ENCODE measurements at places on chromosomes 4 and X.

- no peak for DNase-seq
Observed at GRCh38 chr4:15883610-15884243, 54.8 kb downstream of the FGFBP1 start.

- no peak for DNase-seq
Observed at GRCh38 chr4:46386570-46386969, 3.4 kb downstream of the GABRA2 start.

- no peak for DNase-seq
Observed at GRCh38 chr4:148778980-148779675, 336.9 kb upstream of the NR3C2 start.

DNA sequence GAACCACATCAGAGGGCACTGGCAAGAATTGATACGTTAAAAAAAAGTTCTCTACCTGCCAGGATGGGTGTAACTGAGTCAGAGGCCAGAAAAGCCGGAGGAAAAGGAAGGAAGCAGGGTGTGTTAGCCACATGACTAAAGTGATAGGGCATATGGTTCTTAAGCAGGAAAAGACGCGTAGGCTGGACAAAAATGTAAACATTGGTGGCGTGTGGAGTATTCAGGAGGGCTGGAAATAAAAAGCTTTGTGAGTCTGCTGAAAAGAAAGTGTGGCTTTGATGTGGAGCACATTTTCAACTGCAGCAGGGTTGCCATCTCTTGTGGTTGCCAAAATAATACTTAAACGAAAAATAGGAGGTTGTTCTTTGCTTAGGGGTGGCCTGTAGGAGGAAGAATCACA is 186.5 kb upstream of the RPL34 start:
- DNase-seq: no peak

DNA sequence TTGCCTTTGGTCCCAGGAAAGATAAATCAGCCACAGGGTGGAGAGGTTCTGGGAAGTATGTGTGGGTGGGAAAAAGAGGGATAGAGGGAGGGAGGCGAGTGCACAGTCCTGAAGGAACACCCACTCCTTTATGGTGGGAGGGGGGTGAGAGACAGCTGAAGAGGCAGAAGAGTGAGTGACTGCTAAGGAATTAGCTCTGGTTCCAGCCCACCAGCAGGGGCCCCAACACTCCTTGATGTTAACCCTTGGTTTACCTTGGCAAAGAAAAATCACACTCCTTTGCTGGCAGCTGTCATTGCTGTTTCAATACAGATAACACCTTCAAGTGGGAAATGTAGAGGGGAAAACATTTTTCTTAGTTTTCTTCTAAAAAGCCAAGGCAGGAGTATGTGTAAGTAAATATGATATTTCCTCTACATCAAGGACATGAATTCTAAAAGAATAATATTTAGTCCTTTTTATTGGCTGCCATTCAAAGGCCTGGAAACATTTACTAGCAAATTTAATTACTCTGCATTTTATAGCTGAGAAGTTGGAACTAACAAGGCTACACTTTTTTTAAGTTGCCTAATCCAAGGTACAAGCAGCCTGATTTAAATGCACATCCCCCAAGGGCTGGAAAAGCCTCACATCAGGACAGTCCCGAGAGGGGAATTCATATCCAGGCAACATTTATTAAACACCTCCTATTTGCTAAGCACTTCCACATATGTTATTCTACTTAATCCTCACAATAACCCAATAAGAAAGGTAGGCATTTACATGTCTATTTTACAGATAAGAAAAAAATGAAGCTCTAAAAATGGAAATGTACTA is 81.7 kb downstream of the HS6ST2 start:
- DNase-seq: no peak

- peak; percentile 88 for DNase-seq
Observed at GRCh38 chr4:185470501-185471195, 885 bp downstream of the CCDC110 start.

- DNase-seq: no peak
Observed at GRCh38 chrX:44244008-44244407, 99.5 kb downstream of the EFHC2 start.

GRCh38 chrX:77788050-77788449 is 2.0 kb upstream of the ATRX start:
- no peak for DNase-seq

GRCh38 chr4:13920901-13921300 is 293.4 kb upstream of the BOD1L1 start:
- DNase-seq: peak; percentile 41

GRCh38 chrX:17662391-17662790 is 74.9 kb upstream of the SCML1 start:
- no peak for DNase-seq

DNA sequence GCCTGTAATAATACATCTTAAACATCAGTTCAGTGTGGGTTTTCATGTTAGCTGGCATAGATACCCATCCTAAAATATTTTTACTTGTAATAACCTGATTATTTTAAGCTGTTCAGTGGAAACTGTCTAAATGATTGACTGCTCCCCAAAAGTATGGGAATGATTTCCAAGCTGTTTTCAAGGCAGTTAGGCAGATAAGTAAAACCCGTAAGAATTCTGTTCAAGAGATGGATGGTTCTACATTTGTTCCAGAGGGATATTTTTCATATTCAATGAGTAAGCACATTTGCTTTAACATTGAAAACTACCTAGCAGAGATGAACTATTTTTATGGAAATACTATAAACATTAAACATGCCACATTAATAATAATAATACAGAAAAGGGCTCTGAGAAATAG is 161.1 kb downstream of the UNC5C start:
- DNase-seq: no peak

DNA sequence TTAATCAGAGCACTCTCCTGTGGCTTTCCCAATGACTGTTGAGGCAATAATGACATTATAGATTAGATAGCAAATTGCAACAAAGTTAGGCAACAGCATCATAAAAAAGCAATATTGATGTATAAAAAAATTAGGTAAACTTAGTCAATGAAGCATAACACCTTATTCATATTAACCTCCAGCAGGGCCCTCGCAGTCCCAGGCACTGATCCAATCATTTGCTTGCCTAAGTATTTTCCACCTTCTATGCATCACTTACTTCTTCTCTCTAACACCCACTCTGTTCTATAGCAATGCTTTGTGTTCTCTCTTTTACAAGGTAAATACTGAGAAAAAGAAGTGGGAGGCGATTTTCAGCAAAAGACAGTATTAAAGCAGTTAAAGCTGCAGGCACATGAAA is 833.5 kb upstream of the ADGRL3 start:
- DNase-seq: no peak

DNA sequence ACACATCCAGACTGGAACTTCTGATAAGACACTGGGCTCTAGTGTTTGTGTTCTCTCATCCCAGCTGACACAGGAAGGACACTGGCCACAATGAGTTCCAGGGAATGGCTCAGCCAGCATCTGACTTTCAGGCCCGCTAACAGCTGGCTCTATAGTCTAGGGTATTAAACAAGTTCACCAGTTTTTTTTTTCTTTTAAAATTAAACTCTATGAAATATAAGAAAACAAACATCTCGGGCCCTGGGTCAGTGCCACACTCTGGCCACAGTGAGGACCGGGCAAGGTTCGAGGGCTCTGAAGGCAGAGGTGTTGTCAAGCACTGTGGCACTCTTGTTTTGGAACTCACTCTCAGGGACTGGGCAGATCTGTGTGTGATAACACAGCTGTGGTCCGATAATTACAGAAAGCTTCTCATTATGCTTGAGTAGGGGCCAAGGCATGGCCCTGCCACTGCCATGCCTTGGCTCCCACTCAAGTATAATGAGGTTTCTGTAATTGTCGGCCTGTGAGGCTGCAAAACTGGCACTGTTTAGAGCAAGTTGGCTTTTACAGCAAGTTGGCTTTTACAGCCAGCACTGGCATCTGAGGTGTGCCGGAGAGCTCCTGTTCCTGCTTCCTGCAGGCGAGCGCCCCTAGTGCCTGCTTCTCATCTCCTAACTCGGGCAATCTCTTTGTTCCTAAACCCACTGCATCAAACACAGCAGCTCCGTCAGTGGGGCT is 62.8 kb downstream of the PPP1R2C start:
- peak; percentile 75 for DNase-seq

GRCh38 chr4:123093236-123093635 is 170.8 kb upstream of the NUDT6 start:
- no peak for DNase-seq

GRCh38 chrX:150813922-150814321 is 84.5 kb downstream of the CD99L2 start:
- DNase-seq: no peak

DNA sequence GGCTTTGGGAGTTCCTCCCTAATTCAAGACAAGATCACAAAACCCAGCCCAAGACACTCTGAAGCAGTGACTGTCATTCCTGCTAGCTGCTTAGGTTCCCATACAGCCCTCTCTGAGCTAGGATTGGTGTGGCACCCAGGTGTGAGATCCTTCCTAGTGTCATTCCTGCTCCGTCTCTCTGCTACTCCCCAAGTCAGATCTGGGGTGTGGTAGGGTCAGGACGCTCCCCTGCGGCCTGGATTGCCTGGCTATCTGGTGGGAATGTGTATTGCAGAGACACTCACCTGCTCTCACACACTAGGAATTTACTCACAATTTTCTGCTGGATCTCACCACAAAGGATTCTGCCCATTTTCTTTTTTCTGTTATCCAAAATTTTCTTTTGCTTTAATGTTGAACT is 560.8 kb upstream of the ATOH1 start:
- no peak for DNase-seq

Measured in adrenal gland (tissue), 19 donors.